ENCODE measurements at places on chromosomes 2 and 18. TPM values are rescaled to one million over a fixed set of nuclear protein-coding genes. Genes with fewer than 3 reads are reported as not detected.

The ANKRD30B gene
- total RNA-seq, result not detected

The SYT4 gene
- total RNA-seq, result not detected

The CLEC4F gene
- total RNA-seq, result not detected

The KCNJ13 gene
- not detected for total RNA-seq

The MGAT4A gene
- total RNA-seq, result 100 TPM

The PTCD3 gene
- 62.4 TPM for total RNA-seq

The ZSWIM2 gene
- total RNA-seq, result 0.10 TPM

The L3MBTL4 gene
- total RNA-seq, result 0.33 TPM

The TEX44 gene
- total RNA-seq, result not detected

The POTEJ gene
- 0.65 TPM for total RNA-seq

The HMSD gene
- not detected for total RNA-seq

The REG3A gene
- not detected for total RNA-seq

The RBKS gene
- total RNA-seq, result 0.86 TPM

The NT5DC4 gene
- total RNA-seq, result not detected

The QPCT gene
- total RNA-seq, result 7.5 TPM

The GKN1 gene
- total RNA-seq, result not detected
